ENCODE measurements at places on chromosomes 6 and 20.
A peak's percentile ranks its signal among the peaks of the same experiment; 100 is the strongest.

GRCh38 chr20:58286729-58287128, 22.8 kb upstream of the RAB22A start:
- DNase-seq, result no peak

- DNase-seq, result no peak
Observed at GRCh38 chr20:63711085-63711645, 3.3 kb downstream of the ZGPAT start.

GRCh38 chr20:58584881-58585752, 66.0 kb upstream of the STX16 start:
- DNase-seq, result no peak

GRCh38 chr6:107786709-107787588, 37.2 kb downstream of the SCML4 start:
- no peak for DNase-seq

GRCh38 chr6:6713657-6714056, 125.1 kb downstream of the LY86 start:
- DNase-seq, result no peak

- no peak for DNase-seq
Observed at GRCh38 chr6:91366781-91367180, 779.9 kb upstream of the MAP3K7 start.

DNA sequence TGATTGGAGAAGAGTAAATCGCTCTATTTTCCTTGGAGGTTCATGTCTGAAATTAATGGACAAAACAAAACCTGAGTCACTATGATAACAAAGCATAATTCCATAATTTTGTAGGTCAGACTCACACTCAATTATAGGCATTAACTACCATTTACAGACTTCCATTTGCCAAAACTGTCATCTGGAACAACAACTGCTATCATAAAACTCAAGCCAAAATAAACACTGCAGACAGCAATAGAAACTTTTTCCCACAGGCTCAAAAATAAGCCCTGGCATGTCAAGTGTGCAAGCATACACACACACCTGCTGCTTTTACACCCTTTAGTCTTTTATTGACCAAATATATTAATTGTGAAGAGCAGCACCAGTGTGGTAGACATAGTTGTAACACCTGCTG, 7.1 kb downstream of the MRPS10 start:
- no peak for DNase-seq

GRCh38 chr6:166381381-166381732, 1.4 kb downstream of the MPC1 start:
- DNase-seq, result no peak

DNA sequence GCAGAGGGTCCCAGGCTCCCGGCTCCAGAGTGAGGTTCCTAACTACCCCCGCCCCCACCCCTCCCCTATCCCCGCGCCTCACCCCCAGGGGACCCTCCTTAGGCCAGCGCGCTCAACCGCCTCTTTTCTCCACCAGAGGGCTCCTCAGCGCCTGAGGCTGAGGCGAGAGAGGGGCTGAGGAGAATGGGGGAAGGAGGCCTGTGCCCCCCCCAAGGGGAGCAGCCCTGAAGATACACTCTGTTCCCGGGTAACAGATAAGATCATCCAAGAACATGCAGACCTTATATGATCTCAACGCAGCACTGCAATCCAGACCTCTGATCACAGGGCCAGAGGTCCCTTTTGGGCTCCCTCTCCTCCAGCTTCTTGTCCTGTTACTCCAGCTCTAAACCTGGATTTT, 43.3 kb upstream of the MRPS10 start:
- no peak for DNase-seq

- DNase-seq, result no peak
Observed at GRCh38 chr6:79543886-79544285, 6.7 kb upstream of the LCA5 start.

DNA sequence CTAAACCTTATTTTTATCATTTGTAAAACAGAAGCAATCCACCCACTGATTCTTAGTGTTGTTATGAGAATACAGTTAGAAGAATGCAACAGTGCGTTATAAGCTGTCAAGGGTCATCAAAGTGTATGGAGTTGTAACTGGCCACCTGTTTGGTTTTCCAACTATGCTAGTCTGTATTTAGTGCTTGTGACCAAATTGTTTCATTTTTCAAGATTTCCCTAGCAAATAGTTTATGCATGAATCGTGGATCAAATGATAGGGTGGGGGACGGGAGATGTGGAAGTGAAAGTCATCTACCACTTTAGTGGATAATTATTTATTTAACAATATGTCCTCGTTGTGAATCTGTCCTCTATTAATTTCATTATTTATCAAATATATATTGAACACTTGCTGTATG, 175.4 kb upstream of the HDDC2 start:
- DNase-seq, result no peak

GRCh38 chr20:48246061-48246790, 460.9 kb upstream of the SULF2 start:
- no peak for DNase-seq

DNA sequence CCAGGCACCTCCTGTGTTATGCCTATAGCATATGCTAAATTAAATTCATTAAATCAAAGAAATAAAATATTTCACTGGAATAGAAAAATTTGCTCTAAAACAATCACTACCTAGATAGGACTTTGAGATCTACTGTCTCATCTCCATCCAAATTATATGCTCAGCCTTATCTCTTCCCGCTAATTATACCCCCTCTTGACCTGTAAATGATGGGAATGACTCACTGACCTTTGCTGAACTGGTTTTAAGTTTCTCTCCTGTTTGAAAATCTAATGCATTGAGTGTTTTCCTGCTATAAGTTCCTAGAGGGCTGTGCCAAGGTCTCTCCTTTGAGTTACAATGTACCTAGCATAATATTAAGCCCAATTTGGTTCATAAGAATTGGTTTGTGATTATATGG, 110.1 kb downstream of the BMP2 start:
- DNase-seq, result no peak

DNA sequence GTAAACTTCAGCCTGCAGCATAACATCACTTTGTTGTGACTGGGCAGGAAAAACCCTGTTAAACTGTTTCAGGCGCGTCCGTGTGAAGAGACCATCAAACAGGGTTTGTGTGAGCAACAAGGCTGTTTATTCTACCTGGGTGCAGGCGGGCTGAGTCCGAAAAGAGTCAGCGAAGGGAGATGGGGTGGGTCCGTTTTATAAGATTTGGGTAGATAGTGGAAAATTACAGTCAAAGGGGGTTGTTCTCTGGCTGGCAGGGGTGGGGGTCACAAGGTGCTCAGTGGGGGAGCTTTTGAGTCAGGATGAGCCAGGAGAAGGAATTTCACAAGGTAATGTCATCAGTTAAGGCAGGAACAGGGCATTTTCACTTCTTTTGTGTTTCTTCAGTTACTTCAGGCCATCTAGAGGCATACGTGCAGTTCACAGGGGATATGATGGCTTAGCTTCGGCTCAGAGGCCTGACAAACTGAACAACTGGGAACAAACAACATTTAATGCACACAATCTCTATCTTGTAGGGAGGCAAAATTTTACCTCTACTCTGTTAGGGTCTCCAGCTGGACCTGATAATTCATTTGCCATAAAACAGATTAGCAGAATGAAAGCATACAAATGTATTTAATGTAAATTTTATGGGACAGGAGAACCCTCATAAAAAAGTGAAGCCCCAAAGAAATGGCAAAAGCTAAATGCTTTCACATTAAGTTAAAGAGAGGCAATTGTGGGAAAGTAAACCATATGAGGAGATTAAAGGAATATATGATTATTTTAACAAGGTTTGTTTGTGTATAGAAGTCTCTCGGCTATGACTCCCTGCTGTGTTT, 58.3 kb upstream of the HFE start:
- no peak for DNase-seq

DNA sequence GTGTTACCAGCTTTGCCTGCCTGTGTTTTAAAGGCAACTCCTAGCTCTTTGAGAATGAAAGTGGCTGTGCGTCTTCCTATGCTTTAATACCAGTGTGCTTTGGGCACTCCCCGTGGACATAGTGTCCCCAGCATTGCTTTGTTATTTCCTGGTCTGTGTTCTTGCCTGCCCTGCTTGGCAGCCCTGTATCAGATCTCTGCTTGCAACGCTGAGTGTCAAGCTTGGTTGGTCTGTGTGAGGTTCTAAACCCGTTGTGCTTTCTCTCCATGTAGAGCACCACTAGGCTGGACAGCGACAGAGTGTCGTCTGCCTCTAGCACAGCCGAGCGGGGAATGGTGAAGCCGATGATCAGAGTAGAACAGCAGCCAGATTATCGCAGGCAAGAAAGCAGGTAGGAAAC, 80.2 kb downstream of the AFDN start:
- peak; percentile 68 for DNase-seq

GRCh38 chr20:8212286-8212685, 80.2 kb downstream of the PLCB1 start:
- no peak for DNase-seq

DNA sequence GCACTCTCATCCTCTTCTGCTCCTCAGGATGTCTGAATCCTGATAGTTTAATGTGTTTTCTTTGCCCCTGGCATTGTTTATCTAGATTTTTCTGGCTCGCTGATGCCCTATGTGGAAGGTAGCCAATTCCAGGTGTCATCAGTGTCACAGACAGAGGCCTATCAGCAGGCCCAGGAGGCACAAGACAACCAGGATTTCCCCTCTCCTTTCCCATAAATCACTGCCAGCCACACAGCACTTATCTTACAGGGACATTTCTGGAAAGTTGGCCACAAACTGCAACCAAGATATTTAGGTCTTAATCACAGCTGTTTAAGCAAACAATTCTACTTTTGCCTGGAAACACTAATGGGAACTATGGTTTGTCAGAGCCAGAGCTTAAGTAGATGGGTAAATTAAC, 28.1 kb downstream of the ADGRF5 start:
- DNase-seq, result no peak

GRCh38 chr20:55580475-55580874, 424.8 kb downstream of the CBLN4 start:
- no peak for DNase-seq

DNA sequence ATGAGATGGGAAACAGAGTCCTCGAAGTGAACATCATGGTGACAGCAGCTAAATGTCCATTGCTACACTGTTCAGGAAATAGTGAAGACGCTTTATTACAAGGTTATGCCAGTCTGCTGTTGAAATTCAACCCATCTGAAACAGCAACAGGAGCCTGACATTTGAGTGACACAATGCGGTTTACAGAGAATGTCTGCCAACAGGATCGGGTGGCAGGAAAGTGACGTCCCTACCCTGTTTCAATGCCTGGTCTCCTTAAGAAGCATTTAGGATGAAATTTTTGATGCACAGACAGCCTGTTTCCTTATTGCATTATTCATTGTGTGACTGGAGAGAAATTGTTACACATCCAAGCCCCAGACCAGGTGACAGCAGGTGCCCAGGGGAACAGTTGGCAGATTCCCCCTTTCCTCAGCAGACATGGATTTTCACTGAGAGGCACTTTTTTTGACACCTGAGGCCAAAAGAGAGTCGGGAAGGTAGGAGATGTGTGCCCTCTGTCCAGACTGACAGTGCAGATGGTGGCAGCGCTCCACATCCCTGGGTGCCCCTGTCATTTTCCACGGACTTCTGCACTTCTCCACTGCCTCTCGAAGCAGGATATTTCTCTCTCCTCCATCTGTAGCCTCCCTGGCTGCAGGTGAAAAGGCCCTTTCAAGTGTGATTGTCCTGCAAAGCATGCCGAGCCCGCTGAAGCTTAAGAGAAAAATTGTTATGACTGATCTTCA, 87.9 kb downstream of the BFSP1 start:
- no peak for DNase-seq

DNA sequence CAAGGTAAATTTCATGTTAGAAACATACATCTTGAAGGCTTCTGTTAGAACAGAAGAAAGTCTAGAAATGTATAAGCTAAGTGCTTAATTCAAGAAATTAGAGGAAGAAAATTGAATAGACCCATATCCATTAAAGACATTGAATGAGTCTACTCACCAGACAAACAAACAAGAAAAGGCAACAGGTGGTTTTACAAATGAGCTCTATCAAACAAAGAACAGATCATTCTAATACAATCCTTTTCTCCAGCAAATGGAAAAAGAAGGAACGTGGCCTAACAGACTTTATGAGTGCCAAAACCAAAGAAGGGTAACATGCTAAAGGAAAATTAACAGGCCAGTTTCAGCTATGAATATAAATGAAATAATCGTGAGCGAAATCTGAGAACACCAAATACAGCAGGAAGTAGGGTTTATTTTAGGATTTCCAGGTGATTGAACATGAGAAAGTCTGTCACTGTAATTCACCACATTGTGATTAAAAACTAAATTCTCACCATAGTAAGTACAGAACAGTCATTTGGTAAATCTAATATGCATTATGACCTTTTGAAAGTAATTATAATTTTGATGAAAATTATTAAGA, 22.6 kb downstream of the MTHFD1L start:
- no peak for DNase-seq

GRCh38 chr6:88588938-88589337, 374.5 kb downstream of the RNGTT start:
- DNase-seq, result no peak

GRCh38 chr20:19453410-19453809, 241.0 kb downstream of the SLC24A3 start:
- DNase-seq, result no peak

DNA sequence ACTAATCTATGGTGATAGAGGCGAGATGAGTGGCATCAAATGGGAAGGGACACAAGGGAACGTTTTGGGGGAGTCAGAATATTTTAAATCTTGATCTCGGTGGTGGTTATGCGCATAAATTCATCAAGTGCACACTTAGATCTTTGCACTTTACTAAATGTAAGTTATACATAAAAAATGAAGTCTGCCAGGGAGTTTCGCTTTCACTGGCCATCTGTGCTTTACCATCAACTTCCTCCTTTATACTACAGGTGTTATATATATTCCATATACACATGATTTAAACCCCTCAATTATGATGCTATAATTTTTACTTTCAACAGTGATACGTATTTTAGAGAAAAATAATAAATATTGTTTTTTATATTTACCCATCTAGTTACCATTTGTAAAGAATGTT, 97.6 kb upstream of the AKIRIN2 start:
- no peak for DNase-seq

GRCh38 chr20:45404438-45404837, 3.7 kb upstream of the DBNDD2 start:
- no peak for DNase-seq

DNA sequence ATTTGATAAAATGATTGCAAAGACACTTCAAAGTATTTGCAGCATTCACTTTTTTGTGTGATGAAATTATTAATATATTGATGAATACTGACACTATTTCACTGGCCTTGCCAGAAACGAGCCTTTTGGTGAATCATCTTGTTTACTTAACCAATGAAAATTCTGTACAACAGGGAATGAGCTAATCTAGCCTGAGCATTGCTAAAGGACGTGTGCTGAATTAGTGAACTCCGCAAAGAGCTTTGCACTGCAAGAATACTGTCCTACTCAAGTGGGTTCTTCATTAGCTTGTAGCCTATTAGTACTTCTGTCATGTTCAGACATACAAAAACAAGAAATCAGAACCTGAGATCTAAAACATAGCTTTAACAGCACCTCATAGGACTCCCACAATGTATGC, 172.0 kb upstream of the NRSN1 start:
- DNase-seq, result no peak

GRCh38 chr6:40556881-40557280, 30.3 kb downstream of the LRFN2 start:
- no peak for DNase-seq
